ENCODE measurements at places on chromosomes 7 and 10. TPM values are rescaled to one million over a fixed set of nuclear protein-coding genes. Genes with fewer than 3 reads are reported as not detected.

The PRKAR1B gene
- 21.6 TPM for total RNA-seq

The LRMDA gene
- 0.55 TPM for total RNA-seq

The SPDYE6 gene
- total RNA-seq, result not detected

The RAMP3 gene
- not detected for total RNA-seq

The IQCE gene
- 12.9 TPM for total RNA-seq

The MAPK8 gene
- 64.9 TPM for total RNA-seq

The LOXL4 gene
- total RNA-seq, result 129 TPM

The PDE6C gene
- total RNA-seq, result not detected

The NUDT13 gene
- 1.8 TPM for total RNA-seq

The PILRA gene
- 0.12 TPM for total RNA-seq

The GNB2 gene
- 64.2 TPM for total RNA-seq

The CRPPA gene
- total RNA-seq, result 1.3 TPM

The SH3PXD2A gene
- total RNA-seq, result 17.9 TPM

The OR9A2 gene
- total RNA-seq, result not detected

The KLHDC10 gene
- total RNA-seq, result 26.0 TPM

The FOXI2 gene
- not detected for total RNA-seq

The MEIG1 gene
- total RNA-seq, result not detected

The CYCS gene
- 32.1 TPM for total RNA-seq

The FOXP2 gene
- 6.6 TPM for total RNA-seq

The PNLIPRP3 gene
- 0.12 TPM for total RNA-seq

The SFMBT2 gene
- 3.5 TPM for total RNA-seq

The PTER gene
- total RNA-seq, result 9.1 TPM

The CUBN gene
- total RNA-seq, result 0.87 TPM

The INA gene
- total RNA-seq, result 0.50 TPM

The PPP1R3A gene
- total RNA-seq, result not detected

The PAX4 gene
- not detected for total RNA-seq

The LIPM gene
- total RNA-seq, result not detected

The ADCY1 gene
- total RNA-seq, result 0.33 TPM

The WAPL gene
- 56.9 TPM for total RNA-seq

The NME8 gene
- not detected for total RNA-seq

The RADIL gene
- total RNA-seq, result 0.50 TPM

The ENTPD1 gene
- under 0.01 TPM for total RNA-seq

The AZGP1 gene
- 0.33 TPM for total RNA-seq

The ATE1 gene
- 28.7 TPM for total RNA-seq

The PDGFA gene
- 20.4 TPM for total RNA-seq

The TAX1BP1 gene
- 92.4 TPM for total RNA-seq

The OR13A1 gene
- total RNA-seq, result not detected

The CPEB3 gene
- total RNA-seq, result 0.55 TPM

Measured in uterine smooth muscle cell (primary cell).